Cardiac muscle cell (in vitro differentiated cells and primary cell): ENCODE measurements at places on chromosomes 1 and 21. TPM values are rescaled to one million over a fixed set of nuclear protein-coding genes. Genes with fewer than 3 reads are reported as not detected.
A peak's percentile ranks its signal among the peaks of the same experiment; 100 is the strongest.

GRCh38 chr1:10767282-10767681, 29.2 kb downstream of the CASZ1 start:
- H3K36me3 ChIP-seq: no peaks in the 10 kb centered on the region
- no peak overlapping the region for H3K4me3 ChIP-seq
- no peaks in the 10 kb centered on the region for H3K27me3 ChIP-seq

GRCh38 chr1:80417671-80418070, 1383.1 kb upstream of the ADGRL2 start:
- DNase-seq: no peak
- no peaks in the 10 kb centered on the region for H3K4me1 ChIP-seq
- no peak overlapping the region for H3K27ac ChIP-seq
- H3K4me3 ChIP-seq: no peak overlapping the region

DNA sequence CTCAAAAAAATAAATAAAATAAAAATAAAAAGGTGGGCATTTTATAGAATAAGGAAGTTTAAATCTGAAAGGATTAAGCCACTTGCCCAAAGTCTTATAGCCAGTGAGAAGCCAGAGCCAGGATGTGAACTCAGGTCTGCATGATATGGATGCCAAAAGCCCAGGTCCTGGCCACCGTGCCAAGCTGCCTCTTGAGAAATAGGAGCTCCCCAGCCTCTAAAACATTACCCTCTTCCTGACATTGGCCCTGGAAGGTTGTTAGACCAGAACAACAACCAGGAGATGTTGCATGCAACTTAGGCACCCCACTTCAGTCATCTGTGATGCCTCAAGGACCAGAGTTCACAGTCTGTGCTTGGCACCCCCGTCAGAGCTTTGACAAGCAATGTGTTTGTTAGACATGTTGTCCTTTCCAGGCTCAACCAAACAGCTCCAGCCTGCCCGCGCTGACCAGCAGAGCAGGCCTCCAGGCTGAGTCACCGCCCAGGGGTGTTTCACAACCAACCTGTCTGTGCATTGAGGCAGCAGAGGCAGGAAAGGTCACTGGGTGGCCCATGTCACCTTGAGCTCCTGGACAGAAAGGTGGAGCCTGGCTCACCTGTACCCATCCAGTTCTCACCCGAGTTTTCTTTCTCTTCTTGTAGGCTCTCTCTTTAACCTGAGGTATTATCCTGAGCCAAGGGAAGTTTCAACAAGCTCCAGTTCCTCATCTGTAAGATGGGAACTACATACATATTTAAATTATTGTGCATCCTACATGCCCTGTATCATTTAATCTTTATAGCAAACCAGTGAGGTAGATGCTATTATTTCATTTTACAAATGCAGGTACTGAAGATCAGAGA, 14.9 kb upstream of the MED18 start:
- no peaks in the 10 kb centered on the region for H3K27me3 ChIP-seq
- H3K4me1 ChIP-seq: no peaks in the 10 kb centered on the region
- no peak for DNase-seq

DNA sequence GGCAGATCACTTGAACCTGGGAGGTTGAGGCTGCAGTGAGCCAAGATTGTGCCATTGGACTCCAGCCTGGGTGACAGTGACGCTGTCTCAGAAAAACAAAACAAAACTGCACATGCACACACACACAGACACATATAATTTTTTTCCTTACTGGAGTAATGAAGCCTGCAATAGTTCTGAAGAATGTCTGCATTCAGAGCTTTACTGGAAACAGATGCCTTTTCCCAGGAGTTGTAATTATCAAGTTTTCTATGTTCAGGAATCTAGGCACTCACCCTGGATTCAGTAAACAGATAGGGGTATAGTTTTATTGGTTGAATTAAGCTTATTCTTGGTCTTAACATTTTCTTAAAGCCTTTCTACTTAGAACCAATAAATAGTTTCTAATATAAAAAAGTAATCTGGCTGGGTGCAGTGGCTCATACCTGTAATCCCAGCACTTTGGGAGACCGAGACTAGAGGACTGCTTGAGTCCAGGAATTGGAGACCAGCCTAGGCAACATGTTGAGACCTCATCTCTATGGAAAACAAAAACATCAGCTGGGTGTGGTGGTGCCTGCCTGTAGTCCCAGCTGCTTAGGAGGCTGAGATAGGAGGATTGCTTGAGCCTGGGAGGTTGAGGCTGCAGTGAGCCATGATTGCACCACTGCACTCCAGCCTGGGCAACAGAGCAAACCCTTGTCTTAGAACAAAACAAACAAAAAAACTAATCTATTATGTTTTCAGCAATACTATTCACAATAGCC, 15.8 kb downstream of the SPEN start:
- H3K27ac ChIP-seq: no peak overlapping the region
- no peak overlapping the region for H3K4me3 ChIP-seq
- H3K4me1 ChIP-seq: no peaks in the 10 kb centered on the region
- no peaks in the 10 kb centered on the region for H3K27me3 ChIP-seq

GRCh38 chr1:171379846-171380245, 65.9 kb downstream of the FMO4 start:
- H3K4me3 ChIP-seq: no peak overlapping the region
- H3K4me1 ChIP-seq: no peaks in the 10 kb centered on the region
- no peaks in the 10 kb centered on the region for H3K36me3 ChIP-seq
- no peak overlapping the region for H3K27ac ChIP-seq
- H3K27me3 ChIP-seq: no peaks in the 10 kb centered on the region

DNA sequence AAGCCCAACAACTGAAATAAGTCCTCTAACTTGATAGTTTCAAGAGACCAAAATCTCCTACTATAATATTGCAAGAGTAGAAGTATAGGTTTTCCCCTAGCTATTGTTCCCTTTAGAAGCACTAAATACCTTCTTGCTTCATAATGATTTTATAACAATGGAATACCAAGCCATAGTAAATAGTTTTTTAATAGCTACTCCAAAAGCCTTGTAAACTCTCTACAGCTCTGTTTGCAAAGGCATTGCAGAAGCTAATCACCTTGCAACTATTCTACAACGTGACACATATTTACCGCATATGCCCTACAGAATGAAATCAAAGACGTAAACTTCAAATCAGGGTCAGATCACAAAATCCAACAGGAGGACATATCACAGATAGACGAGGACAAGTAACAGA, 451.5 kb upstream of the ZRANB2 start:
- H3K4me3 ChIP-seq: no peak overlapping the region
- no peak overlapping the region for H3K27ac ChIP-seq
- H3K36me3 ChIP-seq: no peaks in the 10 kb centered on the region
- no peaks in the 10 kb centered on the region for H3K27me3 ChIP-seq
- no peaks in the 10 kb centered on the region for H3K4me1 ChIP-seq

DNA sequence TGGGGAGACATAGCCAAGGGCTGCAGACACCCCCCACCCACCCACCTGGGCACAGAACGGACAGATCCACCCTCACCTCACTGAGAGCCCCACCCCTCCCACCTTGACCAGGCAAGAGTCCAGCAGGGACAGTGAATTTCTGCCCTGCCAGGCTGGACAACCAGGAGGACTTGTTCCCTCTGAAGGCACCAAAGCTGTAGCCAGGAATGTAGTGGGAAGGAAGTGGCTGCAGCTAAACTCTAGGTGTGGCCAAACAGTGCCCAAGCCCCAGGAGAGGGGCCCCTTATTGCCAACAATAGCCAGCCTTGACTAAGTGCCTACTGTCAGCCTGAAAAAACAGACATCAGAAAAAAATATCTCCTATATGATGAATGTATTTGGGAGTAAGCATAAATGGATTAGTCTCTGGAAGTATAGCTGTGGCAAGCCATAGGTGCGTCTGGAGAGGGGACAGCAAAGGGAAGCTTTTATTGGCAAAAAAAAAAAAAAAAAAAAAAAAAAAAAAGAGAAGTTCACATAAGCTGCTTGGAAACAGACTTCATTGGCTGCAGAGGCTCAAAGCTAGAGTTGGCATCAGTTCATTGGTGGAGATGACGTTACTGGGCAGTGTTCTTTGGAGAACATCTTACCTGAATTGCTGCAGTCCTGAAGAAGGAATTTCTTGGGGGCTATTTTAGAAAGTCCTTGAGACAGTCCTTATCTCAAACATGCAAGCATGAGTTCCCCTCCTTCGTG, 64.1 kb upstream of the TMEM51 start:
- peak overlapping the region; percentile 87 for H3K27ac ChIP-seq
- H3K27me3 ChIP-seq: no peaks in the 10 kb centered on the region
- no peak for DNase-seq

DNA sequence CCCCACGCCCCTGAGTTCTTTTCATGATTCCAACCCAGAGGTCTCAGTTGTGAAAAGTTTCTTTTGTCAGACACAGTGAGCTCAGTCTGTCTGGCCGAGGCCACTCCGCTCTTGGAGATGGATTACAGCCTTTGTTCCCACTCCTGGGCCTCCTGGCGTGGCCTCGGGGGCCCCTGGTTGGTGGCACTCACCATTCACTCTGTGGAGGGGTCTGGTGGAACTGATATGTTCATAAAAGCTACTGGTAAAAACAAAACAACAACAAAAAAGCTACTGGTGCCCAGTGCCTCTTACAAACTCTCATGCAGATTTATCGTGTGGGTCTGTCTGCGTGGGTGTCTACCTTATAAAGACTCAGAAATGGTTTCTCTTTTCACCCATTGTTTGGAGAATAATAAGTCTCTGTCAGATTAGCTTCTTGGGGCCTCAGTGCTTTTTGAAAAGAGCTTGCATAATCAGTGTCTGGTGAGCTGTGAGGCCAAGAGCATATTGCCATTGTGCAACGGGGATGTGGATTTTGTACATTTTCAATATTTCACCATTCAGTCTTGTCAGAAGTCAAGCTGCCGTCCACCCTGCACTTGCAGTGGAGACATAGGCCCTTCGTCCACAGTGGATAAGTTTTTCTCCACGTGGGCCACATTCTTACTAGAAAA, 86.7 kb downstream of the GALNT2 start:
- no peaks in the 10 kb centered on the region for H3K36me3 ChIP-seq
- peak overlapping the region; percentile 36 for H3K27ac ChIP-seq
- H3K4me1 ChIP-seq: peaks cover 45% of the 10 kb centered on the region
- H3K27me3 ChIP-seq: no peaks in the 10 kb centered on the region
- H3K4me3 ChIP-seq: no peak overlapping the region

DNA sequence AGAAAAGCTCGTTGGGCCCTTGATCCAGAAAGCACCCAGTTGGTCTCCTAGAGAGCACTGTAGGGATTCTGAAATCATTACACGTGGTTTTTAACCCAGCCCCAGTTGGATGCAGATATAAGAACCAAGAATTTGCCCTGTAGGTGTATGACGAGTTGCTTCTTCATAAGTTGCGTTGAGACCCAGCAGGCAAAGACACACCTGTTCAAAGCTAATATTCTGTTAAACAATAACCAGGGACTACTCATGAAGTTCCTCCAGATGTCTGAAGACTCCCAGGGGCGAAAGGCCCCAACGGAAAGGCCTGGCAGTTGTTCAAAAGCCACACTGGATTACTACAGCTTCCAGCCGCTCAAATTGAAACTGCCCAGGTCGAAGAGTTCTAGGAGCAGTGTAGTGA, 88.6 kb upstream of the HNRNPU start:
- no peaks in the 10 kb centered on the region for H3K36me3 ChIP-seq
- no peaks in the 10 kb centered on the region for H3K27me3 ChIP-seq
- H3K4me3 ChIP-seq: no peak overlapping the region

DNA sequence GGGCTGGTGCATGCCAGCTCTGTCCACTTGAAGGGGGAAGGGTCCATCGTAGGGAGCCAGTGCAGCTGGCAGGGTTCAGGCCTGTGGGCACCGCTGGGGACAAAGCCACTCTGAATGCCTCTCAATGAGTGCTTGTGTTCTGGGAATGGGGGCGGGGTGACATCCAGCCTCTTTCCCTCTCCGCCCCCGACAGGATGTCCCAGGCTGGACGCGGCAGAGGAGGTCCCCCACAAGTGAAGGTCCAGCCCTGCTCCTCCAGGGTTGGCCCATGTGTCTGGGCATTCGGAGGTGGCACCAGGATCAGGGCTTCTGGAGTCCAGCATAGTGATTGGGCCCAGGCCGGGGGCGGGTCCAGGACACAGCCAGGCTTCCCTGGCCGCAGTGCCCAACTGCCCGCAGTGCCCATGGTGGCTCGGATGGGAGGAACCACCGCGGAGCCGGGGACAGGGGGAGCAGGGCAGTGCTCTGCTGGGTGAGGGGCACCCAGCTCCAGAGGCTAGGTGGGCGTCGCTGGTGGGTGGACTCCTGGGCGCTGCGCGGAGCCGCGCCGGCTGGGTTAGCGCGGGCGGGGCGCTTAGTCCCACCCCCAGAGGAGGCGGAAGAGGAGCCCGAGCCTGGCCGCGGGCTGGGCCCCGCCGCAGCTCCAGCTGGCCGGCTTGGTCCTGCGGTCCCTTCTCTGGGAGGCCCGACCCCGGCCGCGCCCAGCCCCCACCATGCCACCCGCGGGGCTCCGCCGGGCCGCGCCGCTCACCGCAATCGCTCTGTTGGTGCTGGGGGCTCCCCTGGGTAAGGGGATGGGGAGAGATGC, at the start of gene SHISA4:
Gene SHISA4, plus strand, starts transcription at position 617 of the 808 bp plus-strand sequence. Its CDS starts 97 bp downstream, at position 714.
- H3K4me1 ChIP-seq: peaks cover 31% of the 10 kb centered on the region
- H3K36me3 ChIP-seq: no peaks in the 10 kb centered on the region
- no peaks in the 10 kb centered on the region for H3K27me3 ChIP-seq
- H3K27ac ChIP-seq: no peak within 1 kb of the TSS

DNA sequence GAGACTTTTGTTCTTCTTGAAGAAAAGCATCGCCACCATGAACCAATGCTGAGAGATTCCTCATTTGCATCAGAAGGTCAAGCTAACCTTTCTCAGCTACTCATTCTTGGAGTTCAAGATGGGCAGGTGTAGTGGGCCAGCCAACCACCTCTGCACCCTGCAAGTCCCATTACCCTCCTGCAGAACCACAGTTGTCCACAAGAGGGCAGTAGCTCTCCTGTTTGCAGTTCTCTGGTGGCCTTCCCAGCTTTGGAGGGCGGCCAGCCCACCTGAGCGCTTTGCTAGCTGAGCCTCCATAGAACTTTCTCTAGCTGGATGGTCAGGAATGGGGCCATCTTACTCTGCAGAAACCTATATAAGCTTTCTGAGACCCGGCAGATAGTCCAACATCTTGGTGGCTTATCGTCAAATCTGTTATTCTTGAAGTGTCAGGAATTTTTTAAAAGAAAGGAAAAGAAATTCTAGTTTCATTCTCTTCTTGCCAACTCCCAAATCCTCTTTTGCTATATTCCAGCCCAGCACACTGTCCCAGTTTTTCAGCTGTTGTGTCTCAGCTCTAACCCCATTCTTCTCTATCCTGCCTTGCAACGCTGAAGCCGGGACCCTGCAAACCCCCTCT, 11.0 kb upstream of the LMX1A start:
- no peak overlapping the region for H3K4me3 ChIP-seq
- peaks cover 82% of the 10 kb centered on the region for H3K27me3 ChIP-seq
- no peak overlapping the region for H3K27ac ChIP-seq
- no peaks in the 10 kb centered on the region for H3K4me1 ChIP-seq

GRCh38 chr1:222335586-222335985, 212.3 kb downstream of the HHIPL2 start:
- no peak overlapping the region for H3K27ac ChIP-seq
- no peak overlapping the region for H3K4me3 ChIP-seq
- no peaks in the 10 kb centered on the region for H3K36me3 ChIP-seq
- H3K4me1 ChIP-seq: no peaks in the 10 kb centered on the region
- DNase-seq: no peak
- H3K27me3 ChIP-seq: no peaks in the 10 kb centered on the region

- H3K36me3 ChIP-seq: no peaks in the 10 kb centered on the region
- no peak for DNase-seq
- no peak overlapping the region for H3K4me3 ChIP-seq
- H3K4me1 ChIP-seq: peaks cover 17% of the 10 kb centered on the region
- no peak overlapping the region for H3K27ac ChIP-seq
- no peaks in the 10 kb centered on the region for H3K27me3 ChIP-seq
Observed at GRCh38 chr1:184403961-184404726, 17.3 kb downstream of the C1orf21 start.

Gene SPRR1B
- total RNA-seq: not detected in 2 replicates

Gene GJA5
- 23.9 and 25.8 TPM in 2 replicates for total RNA-seq

Gene SPRR3
- total RNA-seq: not detected in 2 replicates

Gene OR2M2
- total RNA-seq: not detected in 2 replicates

Gene THRAP3
- total RNA-seq: 60.2 and 92.9 TPM in 2 replicates

Gene HNRNPU
- 267 and 447 TPM in 2 replicates for total RNA-seq

Gene VANGL1
- 8.1 and 10.5 TPM in 2 replicates for total RNA-seq

Gene TSACC
- total RNA-seq: not detected in 2 replicates

Gene PCSK9
- total RNA-seq: 1.3 TPM in 2 replicates

Gene UTP25
- total RNA-seq: 3.5 and 5.4 TPM in 2 replicates
